ENCODE measurements at places on chromosomes 3 and 15. TPM values are rescaled to one million over a fixed set of nuclear protein-coding genes. Genes with fewer than 3 reads are reported as not detected.
A peak's percentile ranks its signal among the peaks of the same experiment; 100 is the strongest.

- DNase-seq = no peak
- peak overlapping the region; percentile 30 for H3K27ac ChIP-seq
- no peak overlapping the region for H3K4me3 ChIP-seq
Measured at GRCh38 chr3:139267300-139268246, 76.2 kb upstream of the MRPS22 start.

DNA sequence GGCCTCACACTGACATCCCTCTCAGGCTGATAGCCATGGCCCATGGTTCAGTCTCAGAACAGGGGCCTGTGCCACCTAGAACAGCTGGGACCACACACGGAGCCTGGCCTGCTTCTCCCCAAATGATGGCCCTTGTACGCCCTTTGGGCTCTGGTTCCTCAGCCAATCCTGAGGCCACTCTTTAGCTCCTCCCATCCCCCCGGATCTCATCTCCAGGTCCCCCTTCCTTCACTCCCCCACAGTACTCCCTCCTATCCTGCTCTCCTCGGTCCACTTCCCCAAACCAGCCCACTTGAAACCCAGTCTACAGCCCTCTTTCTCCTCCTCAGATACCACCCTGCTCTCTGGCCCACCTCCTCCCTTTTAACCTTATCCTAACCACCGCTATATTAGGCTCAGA lies 17.8 kb upstream of the ZFYVE19 start:
- no peaks in the 10 kb centered on the region for H3K27me3 ChIP-seq
- no peak overlapping the region for H3K4me3 ChIP-seq
- peaks cover 22% of the 10 kb centered on the region for H3K36me3 ChIP-seq
- H3K4me1 ChIP-seq = peaks cover 17% of the 10 kb centered on the region
- no peak overlapping the region for H3K27ac ChIP-seq

- no peaks in the 10 kb centered on the region for H3K36me3 ChIP-seq
- no peak overlapping the region for H3K27ac ChIP-seq
- H3K4me3 ChIP-seq = no peak overlapping the region
Measured at GRCh38 chr3:193229851-193230420, 11.1 kb upstream of the PLAAT1 start.

DNA sequence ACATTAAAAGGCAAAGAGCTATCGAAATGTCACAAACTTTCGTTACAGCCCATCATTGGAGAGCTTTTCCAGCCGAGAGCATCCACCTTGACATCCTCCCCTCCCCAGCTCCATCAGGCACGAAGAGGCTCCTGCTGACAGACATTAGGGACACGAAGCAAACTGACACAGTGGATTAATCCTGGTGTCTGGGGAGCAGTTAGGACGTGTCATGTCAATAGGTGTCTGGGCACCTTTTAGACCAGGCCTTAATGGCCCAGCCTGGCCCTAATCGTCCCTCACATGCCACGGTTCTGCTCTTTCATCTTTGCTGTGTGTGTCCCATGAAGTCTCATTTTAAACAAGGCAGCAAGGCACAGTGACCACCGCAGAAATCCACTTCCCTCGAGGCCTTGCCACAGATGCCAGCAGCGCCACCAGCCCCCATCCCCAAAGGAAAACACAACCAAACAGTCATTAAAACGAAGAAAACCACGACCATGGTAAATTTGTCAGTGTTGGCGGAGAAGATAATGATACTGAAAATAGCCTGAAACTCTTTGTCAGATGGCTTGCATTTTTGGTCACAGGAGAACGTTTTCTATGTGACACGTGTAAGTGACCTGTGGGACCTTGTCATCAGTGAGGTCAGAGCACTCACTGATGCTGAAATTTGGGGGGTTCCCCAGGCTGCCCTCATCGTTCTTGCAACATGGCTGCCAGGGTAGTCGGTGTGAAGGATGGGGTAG lies 16.3 kb upstream of the PCSK6 start:
- no peaks in the 10 kb centered on the region for H3K27me3 ChIP-seq
- H3K27ac ChIP-seq = no peak overlapping the region
- H3K36me3 ChIP-seq = no peaks in the 10 kb centered on the region
- DNase-seq = no peak

SST gene
- total RNA-seq = not detected

DNA sequence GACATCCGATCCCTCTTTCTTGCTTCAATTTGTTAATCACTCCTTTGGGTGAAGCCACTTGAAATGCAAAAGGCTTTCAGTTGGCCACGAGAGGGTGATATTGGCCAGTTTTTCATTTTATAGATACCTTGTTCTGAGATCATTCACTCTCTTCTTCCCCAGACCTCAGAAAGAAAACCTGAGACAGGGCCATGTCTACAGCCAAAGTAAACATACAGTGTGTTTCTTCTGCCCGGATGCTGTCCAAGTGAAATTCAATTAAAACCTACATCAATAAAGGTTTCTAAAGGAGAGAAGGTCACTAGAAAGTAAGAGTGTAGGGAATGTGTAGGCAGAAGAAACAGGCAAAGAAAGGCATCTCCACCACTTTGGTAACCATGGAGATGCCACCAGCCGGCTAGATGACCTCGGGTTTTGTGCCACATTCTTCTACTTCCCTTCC lies 39.5 kb upstream of the FMN1 start:
- no peak overlapping the region for H3K27ac ChIP-seq
- no peaks in the 10 kb centered on the region for H3K36me3 ChIP-seq
- H3K4me3 ChIP-seq = no peak overlapping the region
- no peak for DNase-seq
- H3K27me3 ChIP-seq = peaks cover 28% of the 10 kb centered on the region

GRCh38 chr3:14200276-14200675 lies 21.7 kb downstream of the LSM3 start:
- DNase-seq = no peak
- H3K27me3 ChIP-seq = no peaks in the 10 kb centered on the region
- peaks cover 5% of the 10 kb centered on the region for H3K36me3 ChIP-seq
- H3K27ac ChIP-seq = no peak overlapping the region
- peaks cover 25% of the 10 kb centered on the region for H3K4me1 ChIP-seq
- H3K4me3 ChIP-seq = no peak overlapping the region

DNA sequence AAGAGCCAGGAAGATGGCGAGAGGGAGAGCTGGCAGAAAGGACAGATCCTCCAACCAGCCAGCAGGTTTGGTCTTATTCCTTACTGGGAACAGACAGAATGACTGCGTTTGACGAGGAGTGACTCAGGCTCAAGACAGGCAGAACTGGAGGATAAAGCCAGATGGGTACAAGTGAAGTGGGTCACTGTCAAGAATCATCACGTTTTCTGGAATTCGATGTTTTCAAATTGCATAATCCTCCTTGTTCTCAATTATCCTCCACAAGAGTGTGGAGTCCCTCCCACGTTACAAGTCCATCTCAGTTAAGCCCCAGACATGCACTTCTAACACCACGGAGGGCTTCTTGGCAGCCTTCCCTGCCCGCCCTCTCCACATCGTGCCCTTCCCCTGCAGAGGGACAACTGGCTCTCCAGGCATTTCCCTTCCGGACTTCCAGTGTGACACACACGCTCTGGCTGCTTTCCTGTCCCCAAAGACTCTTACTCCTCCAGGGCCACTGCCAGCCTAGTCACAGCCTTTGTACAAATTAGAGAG lies 183.1 kb downstream of the CHST2 start:
- H3K4me1 ChIP-seq = peaks cover 29% of the 10 kb centered on the region
- H3K27ac ChIP-seq = peak overlapping the region; percentile 37
- H3K27me3 ChIP-seq = no peaks in the 10 kb centered on the region
- peak; percentile 85 for DNase-seq

PFN2 gene
- total RNA-seq = 66.1 TPM
